RCC 7860 (cell line): ENCODE measurements at places on chromosomes 12 and 14.

DNA sequence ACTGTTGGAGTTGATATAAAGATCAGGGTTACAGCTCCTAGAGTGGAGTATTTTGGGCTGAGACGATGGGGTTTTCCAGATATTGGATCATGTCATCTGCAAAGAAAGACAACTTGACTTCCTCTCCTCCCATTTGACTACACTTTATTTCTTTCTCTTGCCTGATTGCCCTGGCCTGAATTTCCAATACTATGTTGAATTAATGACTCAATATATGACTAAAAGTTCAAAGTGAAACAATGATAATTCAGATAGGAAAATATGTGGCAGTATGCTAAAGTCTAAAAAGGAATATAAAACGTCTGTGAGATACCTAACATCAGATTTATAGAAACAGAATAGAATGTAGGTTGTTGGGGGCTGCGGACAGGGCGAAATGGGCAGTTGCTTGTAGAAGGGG, 72.2 kb downstream of the BHLHE41 start:
- DNase-seq: no peak

DNA sequence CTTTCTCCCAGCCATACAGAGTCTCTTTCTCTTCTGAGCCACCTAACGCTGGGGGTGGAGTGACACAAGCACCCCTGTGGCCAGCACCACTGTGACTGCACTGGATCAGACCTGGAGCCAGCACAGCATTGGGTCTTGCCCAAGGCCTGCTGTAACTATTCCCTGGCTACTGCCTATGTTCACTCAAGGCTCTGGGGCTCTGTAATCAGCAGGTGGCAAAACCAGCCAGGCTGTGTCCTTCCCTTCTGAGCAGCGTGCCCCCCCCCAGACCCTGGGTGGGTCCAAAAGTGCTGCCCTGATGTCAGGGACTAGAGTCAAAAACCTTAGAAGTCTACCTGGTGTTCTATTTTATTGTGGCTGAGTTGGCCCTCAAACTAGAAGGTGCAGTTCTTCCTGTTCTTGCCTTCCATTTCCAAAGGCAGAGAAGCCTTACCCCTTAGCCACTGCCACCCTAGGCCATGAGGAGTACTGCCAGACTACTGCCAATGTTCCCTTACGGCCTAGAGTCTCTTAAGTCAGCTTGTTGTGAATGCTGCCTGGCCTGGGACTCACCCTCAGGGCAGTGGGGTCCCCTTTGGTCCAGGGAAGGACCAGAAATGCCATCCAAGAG, 49.9 kb downstream of the PELI2 start:
- no peak for DNase-seq

DNA sequence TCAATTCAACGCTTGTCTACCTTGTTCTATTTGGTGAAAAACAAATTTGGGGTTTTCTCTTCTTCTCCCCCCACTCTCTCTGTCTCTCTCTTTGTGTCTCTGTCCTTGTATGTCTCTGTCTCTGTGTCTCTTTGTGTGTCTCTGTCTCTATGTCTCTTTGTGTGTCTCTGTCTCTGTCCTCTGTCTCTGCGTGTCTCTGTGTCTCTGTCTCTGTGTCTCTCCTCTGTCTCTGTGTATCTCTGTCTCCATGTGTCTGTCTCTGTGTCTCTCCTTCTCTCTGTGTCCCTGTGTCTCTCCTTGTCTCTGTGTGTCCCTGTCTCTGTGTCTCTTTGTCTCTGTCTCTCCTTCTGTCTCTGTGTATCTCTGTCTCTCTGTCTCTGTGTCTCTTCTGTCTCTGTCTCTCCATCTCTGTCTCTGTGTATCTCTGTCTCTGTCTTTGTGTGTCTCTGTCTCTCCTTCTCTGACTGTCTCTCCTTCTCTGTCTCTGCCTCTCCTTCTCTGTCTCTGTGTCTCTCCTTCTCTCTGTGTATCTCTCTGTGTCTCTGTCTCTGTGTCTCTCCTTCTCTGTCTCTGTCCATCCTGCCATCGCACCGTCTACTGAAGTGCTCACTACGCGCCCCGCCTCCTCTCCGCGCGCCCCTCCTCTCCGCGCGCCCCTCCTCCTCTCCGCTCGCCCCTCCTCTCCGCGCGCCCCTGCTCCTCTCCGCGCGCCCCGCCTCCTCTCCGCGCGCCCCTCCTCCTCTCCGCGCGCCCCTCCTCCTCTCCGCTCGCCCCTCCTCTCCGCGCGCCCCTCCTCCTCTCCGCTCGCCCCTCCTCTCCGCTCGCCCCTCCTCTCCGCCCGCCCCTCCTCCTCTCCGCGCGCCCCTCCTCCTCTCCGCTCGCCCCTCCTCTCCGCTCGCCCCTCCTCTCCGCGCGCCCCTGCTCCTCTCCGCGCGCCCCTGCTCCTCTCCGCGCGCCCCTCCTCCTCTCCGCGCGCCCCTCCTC, 12.8 kb downstream of the LRCOL1 start:
- no peak for DNase-seq

DNA sequence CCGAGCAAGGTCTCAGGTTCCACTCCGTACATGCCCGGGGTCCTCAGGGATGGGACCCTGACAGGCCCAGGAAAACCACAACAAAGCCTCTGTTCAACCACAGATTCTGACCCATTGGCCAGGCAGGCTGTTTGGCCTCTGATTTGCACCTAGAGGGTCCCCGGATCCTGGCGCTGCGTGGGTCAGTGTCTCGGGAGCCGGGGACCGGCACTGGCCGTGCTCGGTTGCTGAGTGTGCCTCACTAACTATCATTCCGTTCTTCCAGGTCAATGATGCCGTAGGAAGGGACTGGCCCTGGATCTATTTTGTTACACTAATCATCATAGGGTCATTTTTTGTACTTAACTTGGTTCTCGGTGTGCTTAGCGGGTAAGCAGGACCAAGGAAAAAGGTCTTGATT, 290.2 kb upstream of the FKBP4 start:
- DNase-seq: no peak

DNA sequence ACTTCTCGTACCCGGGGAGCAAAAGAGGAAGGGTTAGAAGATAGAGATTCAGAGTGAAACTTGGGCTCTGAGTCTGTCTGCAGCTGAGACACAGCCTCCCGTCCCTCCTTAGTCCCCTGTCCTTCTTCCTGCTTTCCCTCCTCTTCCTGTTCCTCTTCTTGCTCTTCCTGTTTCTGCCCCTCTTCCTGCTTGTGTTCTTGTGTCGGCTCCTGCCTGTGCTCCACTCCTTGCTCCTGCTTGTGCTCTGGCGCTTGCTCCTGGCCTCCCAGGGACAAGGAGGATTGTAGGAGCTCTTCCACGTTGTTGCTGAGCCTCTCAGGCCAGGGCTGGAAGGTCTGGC, 3.0 kb downstream of the ACRBP start:
- DNase-seq: no peak

- DNase-seq: peak; percentile 26
These were observed 204.6 kb upstream of the PLXNC1 start for GRCh38 chr12:93943780-93944179.

DNA sequence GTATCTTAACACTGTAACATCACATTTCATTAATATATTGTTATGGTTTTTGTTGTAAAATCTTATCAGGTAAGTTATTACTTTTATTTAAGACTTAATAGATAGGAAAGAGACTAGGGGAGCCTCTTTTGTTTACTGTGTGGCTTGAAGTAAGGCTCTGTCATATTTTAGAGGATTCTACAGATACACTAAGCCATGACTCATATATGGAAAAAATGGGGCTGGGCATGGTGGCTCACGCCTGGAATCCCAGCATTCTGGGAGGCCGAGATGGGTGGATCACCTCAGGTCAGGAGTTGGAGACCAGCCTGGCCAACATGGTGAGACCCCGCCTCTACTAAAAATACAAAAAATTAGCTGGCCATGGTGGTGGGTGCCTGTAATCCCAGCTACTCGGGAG, 23.6 kb upstream of the NPFF start:
- DNase-seq: no peak

DNA sequence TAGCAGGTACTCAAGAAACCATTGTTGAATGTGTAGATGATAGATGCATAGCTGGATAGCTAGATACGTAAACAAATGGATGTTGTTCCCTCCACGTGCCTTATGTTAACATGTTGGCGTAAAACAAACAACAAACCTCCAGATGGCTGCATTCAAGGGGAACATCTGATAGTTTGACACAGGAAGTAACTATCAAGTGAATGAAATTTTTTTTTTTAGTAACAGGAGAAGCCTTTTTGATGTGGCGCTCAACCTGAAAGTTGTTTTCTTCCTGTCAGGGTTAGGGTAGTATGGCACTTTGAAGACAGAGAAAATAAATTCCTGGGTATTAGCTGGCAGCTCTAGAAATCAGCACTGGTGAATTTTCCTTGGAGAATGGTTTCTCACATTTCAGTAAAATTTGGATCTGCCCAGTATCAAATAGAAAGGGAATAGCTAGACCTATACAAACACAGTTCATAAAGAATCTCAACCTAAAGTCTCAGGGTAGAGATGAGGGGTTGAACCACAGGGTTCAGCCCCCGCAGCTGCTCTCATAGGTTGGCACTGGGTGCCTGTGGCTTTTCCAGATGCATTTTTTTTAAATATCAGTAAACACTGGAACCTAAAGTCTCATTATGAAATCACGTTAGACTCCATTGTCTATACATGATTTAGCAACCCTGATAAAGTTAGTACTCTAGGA, 18.8 kb upstream of the RAP1B start:
- DNase-seq: no peak

GRCh38 chr12:95918194-95918993, 24.0 kb downstream of the CCDC38 start:
- peak; percentile 42 for DNase-seq
